ENCODE measurements at places on chromosomes 4 and X.

DNA sequence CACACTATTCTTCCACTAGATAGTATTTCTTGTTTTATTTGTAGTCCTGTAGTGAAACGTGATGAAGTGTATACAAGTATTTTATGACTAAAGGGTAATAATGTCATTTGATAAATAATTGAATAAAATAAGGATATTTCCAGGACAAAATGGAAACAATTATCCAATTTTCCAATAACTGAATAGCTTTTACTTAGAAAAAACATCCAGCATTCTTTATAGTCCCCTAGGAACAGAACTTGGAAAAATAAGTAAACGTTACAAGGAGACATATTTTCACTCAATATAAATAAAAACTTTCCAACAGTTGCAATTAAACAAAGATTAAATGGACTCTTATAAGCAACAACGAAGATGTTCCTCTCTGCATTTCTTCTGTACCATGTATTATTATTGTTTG is 566.0 kb downstream of the TMA16 start:
- no peak for DNase-seq

- DNase-seq = no peak
These were observed 16.0 kb upstream of the TLR8 start for GRCh38 chrX:12890467-12890866.

GRCh38 chrX:129540722-129541184 is 694 bp downstream of the OCRL start:
- DNase-seq = no peak

- no peak for DNase-seq
These were observed 603.8 kb downstream of the IQCM start for GRCh38 chr4:149211876-149212275.

- DNase-seq = no peak
These were observed 1090.9 kb downstream of the RAPGEF2 start for GRCh38 chr4:160193787-160194186.

- DNase-seq = no peak
These were observed 39.8 kb upstream of the RBM47 start for GRCh38 chr4:40669504-40669903.

GRCh38 chrX:69415698-69416097 is 88.4 kb upstream of the NALF2 start:
- DNase-seq = no peak

GRCh38 chr4:118225511-118225910 is 127.3 kb downstream of the PRSS12 start:
- no peak for DNase-seq

DNA sequence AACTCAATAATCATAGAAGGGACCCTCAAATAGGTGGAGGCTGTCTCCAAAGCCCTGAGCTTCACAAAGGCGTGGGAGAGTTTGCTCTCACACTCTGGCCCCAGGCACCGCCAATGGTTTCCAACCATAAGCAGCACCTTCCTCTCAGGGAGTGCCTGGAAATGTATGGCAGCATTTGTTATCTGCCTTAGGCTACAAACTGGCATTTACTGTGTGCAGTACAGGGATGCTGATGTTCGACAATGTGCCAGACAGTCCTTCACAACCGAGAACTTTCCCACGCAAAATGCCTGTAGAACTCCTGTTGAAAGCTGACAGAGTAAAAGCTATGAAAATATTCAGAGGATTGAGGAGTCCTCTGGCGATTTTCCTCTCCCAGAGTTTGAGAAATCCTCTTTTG is 55.7 kb upstream of the CDKN2AIP start:
- no peak for DNase-seq

DNA sequence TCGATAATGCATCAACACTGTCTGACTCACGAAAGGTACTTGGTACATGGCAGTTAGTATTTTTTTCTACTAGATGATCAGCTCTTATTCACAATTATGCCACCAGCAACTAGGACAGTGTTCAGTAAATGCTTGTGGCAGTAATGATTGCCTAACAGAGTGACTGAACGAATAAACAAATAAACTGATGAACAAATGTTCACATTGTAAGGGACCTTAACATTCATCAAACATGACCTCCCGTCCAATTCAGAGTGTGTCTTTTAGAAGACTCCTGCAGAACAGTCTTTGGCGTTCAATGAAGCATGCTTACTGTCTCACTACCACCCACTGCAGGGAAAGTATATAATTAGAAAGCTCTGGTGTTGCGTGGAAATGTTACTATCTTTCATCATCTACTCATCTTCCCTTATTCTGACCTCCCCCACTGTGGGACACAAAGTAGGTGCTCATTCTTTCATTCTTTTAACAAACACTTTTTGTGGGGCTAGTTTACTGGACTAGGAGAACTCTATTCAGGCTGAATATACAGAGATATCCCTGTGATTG is 319.3 kb downstream of the RAB28 start:
- DNase-seq = no peak

- DNase-seq = peak; percentile 1
These were observed 1.8 kb upstream of the GABRQ start for GRCh38 chrX:152635941-152636340.

DNA sequence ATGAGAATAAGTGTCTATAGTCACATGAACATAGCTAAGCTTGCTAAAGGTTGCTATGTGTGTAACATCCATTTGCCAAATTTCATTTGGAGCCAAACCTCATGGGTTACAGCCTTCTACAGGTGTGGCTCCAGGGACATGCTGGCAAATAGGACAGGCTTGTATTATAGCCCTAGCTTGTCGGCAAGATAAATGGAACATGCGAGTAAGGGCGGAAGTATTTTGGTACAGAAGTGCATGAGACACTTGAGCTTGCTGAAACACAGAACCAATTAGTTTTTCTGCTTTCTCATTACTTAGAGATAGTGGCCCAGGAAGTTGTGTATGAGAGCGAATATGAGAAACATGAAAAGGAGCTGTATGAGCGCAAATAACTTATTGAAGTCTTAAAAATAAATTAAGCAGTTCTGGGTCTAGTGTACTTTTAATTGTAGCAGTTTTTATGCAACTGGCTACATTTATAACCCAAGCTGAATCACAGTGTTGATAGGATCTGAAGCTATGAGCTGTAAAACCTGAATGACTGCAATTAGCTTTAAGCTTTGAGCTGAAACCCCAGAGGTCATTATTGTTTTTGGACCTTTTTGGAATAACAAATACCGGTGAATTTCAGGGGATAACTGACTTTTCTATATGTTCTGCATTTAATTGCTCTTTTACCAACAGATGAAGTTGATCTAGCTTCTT is 64.6 kb downstream of the KDM5C start:
- no peak for DNase-seq

DNA sequence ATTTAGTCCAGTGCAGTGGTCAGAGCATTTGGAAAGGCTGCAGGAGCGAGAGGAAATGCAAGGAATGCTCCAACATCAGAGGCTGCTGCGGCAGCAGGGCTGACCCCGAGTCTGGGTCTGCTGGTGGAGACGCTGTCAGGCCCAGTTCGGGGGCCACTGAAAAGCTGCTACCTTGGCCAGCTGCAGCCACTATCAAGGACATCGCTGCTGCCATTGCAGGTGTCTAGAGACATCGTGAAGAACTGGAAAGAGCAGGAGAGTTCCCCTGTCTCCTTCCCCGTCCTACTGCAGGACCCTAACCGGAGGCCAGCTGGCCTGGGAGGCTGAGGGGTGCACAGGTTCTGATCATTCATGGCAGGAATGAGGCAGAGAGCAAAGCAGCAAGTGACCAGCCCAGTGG is 29.5 kb upstream of the GPR78 start:
- DNase-seq = no peak

- no peak for DNase-seq
These were observed 60.9 kb downstream of the ADGRA3 start for GRCh38 chr4:22454955-22455354.

GRCh38 chrX:57871463-57871862 is 38.8 kb downstream of the ZXDA start:
- DNase-seq = no peak

DNA sequence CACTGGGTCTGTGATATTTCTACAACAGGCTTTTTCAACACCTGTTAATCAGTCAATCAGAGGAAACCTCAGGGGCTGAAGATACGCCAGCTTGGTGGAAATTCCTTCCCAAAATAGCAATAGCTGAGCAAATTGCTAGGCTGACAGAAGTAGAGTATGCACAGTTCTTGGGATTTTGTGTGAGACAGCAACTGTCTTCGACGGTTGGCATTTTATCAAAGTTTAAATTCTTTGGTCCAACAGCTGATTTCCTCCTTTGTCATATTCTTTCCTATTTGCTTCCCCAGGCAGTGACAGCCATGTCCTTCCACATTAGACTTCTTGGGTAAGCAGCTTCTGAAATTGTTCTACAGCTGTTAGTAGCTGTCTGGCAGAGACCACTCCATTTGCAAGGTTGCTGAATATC is 8.0 kb upstream of the PALLD start:
- no peak for DNase-seq

- DNase-seq = peak; percentile 3
These were observed 36.6 kb downstream of the PITX2 start for GRCh38 chr4:110586131-110586850.

- DNase-seq = no peak
These were observed 30.9 kb downstream of the STOX2 start for GRCh38 chr4:183936047-183936446.

- DNase-seq = no peak
These were observed 141.8 kb upstream of the ARSJ start for GRCh38 chr4:114121221-114121620.

GRCh38 chrX:8090482-8090881 is 80.6 kb downstream of the VCX2 start:
- DNase-seq = no peak

- no peak for DNase-seq
These were observed 4.9 kb upstream of the ABRAXAS1 start for GRCh38 chr4:83489711-83490326.

DNA sequence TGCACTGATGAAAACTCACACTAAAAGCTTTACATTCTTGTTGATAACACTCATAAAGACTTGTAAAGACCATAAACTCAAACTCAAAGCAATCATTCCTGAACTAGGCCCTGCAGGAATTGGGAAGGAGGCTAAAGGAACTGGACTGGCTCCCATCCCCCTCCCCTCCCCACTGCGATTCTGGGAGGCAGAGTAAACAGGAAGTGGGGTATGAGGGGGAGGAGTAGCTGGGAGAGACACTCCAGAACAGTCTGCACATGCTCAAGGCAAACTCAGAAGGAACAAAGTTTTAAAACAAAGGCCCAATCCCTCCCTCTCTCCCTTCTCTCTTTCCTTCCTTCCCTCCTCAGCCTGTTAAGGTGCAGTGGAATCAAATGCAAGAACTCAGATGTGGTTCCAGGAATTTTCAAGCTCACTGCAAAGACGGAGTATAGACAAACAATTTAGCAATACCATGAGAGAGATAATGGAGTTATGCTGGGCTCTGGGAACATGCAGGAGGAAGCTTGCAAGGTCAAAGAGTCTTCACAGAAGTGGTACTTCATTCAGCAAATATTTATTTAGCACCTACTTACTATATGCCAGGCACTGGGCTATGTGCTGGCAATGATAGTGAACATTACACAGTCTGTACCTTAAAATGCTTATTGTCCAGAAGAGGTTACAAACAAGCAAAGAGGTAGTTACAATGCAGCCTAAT is 15.9 kb downstream of the MID1IP1 start:
- no peak for DNase-seq

- DNase-seq = peak; percentile 6
These were observed 888 bp downstream of the RAB28 start for GRCh38 chr4:13483136-13483767.

DNA sequence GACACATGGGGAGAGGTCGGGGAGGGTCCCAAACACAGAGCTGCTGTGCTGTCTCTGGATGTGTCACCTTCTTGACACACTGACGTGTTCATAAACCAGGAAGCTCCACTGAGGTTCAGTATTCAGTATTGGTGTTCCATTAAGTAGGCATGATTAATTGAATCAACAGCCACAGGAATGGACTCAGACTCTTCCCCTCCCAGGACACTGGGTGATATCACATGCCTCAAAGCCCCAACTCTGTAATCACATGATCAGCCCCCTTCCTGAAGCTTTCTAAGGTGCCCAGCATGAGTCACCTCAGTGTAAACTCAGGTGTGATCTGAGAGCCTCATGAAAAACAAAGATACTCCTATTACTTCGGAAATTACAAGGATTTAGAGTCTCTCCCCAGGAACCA is 21.1 kb upstream of the HNRNPD start:
- no peak for DNase-seq

- DNase-seq = no peak
These were observed 848 bp upstream of the KCND1 start for GRCh38 chrX:48972220-48973164.

GRCh38 chr4:90715242-90715641 is 588.0 kb downstream of the CCSER1 start:
- no peak for DNase-seq

GRCh38 chr4:44725166-44725565 is 1.2 kb downstream of the GNPDA2 start:
- no peak for DNase-seq

GRCh38 chrX:71859637-71860036 is 51.0 kb upstream of the NHSL2 start:
- peak; percentile 7 for DNase-seq

DNA sequence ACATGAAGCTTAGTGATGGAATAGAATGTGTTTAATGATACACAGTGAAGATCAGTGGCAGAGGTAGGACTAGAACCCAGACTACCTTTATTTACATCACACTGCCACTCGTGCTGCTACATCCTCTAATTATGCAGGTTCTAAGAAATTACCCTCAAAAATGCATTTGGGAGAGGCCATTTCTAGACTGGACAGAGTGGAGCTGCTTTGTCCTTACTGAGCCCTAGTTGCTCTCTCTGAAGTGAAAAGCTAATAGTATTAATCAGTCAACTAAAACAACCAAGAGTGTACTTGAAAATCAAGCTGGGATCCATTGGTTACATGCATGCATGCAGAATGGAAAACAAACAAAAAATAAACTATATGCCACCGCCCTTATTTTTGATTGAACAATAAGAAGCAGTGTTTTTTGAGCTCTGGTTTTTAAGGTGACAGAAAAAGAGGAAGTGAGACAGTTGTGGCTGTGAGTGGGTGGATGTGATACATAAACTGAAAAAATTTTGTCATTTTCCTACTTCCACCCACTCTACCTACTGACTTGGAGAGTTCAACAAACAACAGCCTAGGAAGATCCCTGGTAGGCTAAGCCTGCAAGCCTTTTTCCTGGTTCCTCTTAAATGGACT is 6.8 kb upstream of the VSIG4 start:
- DNase-seq = no peak

- no peak for DNase-seq
These were observed 98.0 kb downstream of the PTTG2 start for GRCh38 chr4:38058151-38058550.

GRCh38 chr4:153233761-153234371 is 29.6 kb downstream of the TRIM2 start:
- peak; percentile 74 for DNase-seq

- DNase-seq = no peak
These were observed 27.1 kb upstream of the IL15 start for GRCh38 chr4:141609243-141609642.

- DNase-seq = no peak
These were observed 16.0 kb downstream of the XG start for GRCh38 chrX:2767631-2768455.

- no peak for DNase-seq
These were observed 33.7 kb downstream of the WDR17 start for GRCh38 chr4:176099314-176099713.

DNA sequence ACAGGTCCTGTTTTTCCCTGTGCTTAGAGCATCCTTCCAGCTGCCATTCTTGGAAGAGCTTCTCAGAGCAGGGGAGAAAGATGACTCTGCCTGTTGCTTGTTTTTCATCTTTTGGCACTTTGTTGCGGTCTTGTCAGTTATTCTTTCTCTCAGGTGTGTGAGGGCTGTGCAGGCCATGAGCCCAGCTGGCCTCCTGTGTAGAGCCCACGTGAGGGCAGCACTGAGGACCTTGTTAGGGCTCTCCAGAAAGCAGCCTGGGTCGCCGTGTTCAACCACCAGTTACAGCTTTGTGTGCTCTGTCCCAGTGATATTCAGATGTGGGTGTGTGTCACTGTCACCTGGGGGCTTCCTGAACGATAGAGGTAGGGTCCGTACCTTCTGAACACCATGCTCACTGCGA is 52.8 kb downstream of the NOP14 start:
- no peak for DNase-seq
